Stimulated activated naive CD4-positive, alpha-beta T cell (primary cell): ENCODE measurements at places on chromosomes 12 and 14.

DNA sequence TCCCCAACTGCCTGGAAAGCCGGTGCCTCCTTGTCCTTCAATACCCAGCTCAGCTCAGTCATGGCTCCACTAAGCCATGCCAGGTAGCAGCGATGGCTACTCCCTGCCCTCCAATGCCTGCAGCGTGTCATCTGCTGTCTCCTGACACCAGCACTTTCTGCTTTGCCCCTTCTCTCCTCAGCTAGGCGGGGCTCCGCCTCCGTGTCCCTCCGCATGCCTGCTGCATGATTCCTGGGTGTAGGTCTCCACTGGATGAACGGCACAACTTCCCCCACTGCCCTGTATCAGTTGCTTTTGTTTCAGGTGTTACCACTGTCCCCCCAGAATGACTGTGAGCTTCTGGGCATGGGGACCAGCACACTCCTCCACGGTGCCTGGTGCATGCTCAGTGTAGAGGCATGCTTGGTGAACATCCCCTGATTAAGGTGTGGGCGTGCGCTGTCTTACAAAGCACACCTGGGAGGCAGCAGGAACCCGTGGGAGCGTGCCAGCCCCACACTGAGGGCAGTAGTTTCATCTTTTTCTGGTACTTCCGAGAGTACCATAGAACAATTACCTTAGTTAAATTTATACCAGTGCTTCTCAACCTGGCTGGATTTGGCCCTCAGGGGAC, 179.4 kb upstream of the PRMT8 start:
- DNase-seq, result no peak

- no peak for DNase-seq
Measured at GRCh38 chr12:86230516-86231146, 25.6 kb downstream of the MGAT4C start.

DNA sequence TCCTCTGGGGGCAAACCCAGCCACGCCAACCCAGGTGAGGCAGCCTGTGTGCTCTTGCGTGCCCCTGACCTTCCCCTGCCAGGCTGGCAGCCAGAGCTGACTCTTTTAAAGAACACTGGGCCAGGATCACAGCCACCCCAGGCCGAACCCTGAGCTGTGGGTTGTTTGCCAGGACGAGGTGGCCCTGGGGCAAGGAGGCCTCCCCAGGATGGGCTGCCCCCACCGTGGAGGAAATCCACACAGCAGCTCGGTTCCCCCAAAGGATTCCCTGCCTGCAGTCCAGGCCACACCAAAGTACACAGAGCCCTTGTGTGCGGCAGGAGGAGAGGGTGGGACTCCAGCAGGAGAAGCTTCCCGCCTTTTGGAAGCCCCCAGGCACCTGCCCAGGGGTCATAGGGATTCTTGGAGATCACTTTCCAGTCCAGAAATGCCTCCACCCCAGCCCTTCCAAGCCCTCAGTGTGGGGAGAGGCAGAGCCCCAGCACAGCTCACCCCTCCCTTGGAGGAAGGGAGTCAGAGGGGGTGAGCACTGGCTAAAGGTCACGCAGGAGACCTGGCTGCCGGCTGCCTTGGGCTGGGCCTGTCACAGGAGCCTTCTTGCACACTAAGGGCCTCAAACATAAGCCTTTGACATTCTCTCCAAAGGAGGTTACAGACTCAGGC, 115.6 kb downstream of the CALM1 start:
- no peak for DNase-seq

DNA sequence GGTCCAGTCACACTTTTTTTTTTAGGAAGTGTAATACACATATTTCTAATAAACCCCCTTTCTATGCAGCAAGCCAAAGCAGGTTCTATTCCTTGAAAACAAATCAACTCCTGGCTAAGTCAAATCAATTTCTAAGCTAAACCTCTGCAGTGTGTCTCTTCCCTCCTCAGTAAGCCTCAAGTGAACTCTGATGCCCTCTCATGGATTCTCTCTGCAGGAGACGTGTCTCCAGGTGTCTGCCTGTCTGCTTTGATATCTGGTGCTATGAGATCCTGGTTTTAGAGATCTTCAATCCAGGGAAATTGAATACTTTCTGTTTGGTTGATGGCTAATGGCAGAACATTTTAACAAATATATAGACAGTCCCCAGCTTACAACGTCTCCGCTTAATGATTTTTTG, 791.7 kb downstream of the AACS start:
- DNase-seq, result no peak

DNA sequence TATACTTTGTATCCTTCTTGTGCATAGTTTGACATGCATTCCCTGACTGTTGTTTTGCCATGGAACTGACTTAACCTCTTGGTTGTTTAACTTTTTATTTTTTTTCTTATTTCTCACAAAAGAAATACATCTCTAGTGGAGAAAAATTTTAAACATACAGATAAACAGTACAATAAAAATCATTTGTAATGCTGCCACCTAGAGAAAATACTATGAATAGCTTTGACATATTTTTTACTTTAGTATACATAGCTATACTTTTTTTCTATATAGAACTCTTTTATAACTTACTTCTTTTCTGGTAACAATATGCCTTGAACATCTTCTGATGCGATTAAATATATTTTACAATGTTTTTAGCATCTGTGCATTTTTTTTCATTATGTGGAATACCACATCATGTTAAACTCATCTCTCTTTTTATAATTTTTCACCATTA, 184.5 kb downstream of the AKAP6 start:
- DNase-seq, result no peak

DNA sequence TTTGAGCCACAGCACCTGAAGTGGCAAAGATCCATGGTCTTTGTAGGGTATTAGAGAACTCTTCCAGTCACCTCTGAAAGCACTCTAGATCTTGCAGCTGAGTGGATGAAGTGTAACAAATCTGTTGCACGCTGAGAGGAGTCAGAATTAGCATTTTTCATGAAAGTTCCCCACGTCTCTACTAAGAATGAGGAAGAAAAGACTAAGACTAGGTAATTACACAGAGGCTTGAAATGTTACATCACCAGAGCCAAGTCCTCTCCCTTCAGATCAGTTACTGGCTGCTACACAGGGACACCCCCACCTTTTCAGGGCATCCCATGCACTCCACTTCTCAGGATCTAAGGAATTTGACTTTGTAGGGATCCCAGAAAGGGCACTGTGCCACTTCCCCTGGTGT, 98.6 kb upstream of the FKBP4 start:
- no peak for DNase-seq

DNA sequence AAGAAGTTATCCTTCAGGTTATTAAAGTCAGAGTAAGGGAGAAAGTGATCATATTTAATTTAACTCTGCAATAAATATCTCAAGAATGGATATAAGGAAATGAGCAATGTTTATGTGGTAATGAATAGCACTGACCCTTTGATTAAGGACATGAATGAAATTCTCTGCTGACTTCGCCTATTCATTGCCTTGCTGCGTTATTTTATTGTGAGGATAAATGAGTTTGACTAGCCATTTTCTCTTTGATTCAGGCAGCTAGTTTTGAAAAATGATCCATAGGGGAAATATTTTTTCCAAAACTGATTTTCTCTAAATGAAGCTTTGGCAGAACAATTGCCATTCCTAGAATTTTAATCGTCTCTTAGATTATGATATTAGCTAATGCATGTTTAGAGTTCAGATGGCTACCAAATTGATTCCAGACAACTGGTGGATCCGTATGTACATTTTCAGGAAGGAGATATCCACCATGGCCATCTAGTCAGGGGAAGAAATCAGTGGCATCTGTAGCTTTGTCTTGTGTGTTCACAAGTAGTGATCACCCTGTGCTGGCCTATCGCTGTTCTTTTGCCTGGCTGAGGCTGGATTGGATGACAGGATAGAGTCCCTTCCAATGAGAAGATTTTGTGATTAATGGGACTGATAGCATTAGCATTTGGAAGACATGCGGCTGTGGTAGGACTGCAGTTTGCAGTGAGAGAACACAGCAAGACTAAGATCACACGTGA, 302.3 kb upstream of the RGS6 start:
- DNase-seq, result no peak

- DNase-seq, result no peak
Measured at GRCh38 chr12:69880571-69880970, 55.5 kb downstream of the MYRFL start.

DNA sequence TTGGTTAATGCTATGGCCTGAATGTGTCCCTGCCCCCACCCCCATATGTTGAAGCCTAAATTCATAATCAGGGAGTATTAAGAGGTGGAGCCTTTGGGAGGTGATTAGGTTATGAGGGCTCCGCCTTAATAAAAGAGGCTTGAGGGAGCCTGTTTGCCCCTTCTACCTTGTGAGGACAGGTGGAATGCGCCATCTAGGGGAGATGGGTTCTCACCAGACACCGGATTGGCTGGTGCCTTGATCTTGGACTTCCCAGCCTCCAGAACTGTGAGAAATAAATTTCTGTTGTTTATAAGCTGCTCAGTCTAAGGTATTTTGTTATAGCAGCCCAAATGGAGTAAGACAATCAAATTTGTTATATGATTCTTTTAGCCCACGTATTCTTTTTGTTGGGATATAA, 148.3 kb downstream of the PTCSC3 start:
- DNase-seq, result no peak

- DNase-seq, result no peak
Measured at GRCh38 chr12:62763861-62764645, 170.9 kb downstream of the PPM1H start.

DNA sequence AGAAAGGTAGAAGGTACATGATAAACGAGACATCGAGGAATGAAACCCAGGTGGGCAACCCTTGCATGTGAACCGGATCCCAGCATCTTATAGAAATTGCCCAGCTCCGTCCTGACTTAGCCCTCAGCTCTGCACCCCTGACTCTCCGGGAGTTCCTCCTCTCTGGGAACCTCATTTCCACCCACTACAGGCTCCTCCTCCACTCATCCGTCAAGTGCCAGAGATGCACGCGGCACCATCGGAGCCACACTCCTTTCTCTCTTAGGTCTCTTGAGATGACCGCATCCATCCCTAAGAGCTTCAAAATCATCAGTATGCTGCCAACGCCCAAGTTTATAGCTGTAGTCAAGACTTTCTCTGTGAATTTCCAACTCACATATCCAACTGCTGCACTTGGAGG, 84.7 kb downstream of the TTC7B start:
- DNase-seq, result no peak

DNA sequence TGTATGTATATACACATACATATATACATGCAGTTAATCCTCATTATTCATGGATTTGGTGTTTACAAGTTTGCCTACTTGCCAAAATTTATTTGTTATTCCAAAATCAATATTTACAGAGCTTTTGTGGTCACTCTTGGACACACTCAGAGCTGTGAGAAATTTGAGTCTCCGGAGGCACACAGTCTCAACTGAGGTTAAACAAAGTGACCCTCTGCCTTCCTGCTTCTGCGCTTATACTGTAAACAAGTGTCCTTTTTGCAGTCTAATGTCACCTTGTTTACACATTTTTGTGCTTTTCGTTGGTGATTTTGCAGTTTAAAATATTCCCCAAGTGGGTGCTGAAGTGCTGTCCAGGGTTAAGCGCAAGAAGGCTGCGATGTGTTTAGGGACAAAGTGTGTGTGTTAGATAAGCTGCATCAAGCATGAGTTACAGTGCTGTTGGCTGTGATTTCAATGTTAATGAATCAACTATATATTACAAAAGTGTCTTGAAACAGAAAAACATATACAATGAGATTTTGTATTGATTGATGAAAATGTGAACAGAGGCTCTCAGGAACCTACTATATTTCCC, 13.1 kb upstream of the LTA4H start:
- DNase-seq, result no peak

- DNase-seq, result no peak
Measured at GRCh38 chr12:56221232-56221756, 428 bp downstream of the RNF41 start.
